Caco-2 (cell line): ENCODE measurements at places on chromosomes 6 and 20.

- DNase-seq: no peak
Observed at GRCh38 chr20:23193801-23194384, 107.8 kb upstream of the CD93 start.

DNA sequence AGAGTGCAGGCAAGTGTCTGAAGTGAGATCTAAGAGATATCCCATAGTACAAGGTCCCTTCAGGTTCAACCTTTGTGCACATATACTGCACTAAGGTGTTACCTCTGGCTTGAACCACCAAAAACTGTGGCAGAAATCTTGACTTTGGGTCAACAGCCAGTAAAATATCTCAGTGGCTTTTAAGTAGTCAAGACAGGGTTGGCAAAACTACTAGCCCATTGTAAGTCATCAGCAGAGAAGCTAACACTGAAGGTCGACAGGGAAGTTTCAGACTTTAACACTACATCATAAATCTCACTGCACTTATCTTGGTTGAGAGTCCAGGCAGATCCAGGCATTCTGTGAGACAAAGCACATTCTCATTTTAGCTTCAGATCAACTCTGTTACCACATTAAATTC lies 1684.7 kb downstream of the HACE1 start:
- no peak for DNase-seq

GRCh38 chr20:16844406-16844805 lies 96.2 kb downstream of the OTOR start:
- DNase-seq: no peak

DNA sequence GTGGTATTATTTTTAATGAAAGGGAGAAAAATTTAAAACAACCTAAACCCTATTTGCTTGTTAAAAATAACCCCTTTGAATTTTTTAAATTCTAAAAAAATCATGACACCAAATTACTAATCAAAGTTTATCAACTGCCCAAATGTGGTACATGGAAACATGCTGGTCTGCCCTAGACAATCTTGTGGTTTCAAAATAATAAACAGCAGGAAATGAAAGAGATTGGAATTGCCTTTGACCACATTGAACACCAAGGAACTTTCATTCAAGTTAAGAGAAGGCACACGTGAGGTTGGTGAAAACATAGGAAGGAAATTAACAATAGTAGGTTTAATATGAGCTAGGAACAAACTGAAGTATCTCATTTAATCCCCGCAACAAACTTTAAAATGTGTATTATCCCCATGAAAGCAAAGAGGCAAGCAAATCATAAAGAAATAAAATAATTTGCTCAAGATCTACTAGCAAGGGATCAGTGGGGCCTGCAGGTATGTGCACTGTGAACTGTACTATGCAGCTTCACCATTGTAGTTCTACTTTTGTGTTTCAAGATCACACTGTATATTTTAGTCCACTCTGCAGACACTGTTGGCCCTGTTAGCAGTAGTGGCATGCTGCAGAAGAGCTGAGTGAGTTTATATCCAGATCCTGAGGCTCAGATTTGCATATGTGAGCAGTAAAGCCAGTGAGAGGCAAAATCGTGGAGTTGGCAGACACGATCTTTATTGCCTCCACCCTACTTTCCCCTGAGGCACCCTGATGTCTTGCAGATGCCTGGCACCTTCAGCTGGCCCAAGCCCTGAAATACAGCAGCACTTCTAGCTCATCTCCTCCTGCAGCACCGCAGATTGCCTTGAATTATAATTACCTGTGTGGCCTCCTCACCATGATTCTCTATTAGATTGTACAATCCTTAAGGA lies 157.8 kb upstream of the TENT5A start:
- DNase-seq: no peak

DNA sequence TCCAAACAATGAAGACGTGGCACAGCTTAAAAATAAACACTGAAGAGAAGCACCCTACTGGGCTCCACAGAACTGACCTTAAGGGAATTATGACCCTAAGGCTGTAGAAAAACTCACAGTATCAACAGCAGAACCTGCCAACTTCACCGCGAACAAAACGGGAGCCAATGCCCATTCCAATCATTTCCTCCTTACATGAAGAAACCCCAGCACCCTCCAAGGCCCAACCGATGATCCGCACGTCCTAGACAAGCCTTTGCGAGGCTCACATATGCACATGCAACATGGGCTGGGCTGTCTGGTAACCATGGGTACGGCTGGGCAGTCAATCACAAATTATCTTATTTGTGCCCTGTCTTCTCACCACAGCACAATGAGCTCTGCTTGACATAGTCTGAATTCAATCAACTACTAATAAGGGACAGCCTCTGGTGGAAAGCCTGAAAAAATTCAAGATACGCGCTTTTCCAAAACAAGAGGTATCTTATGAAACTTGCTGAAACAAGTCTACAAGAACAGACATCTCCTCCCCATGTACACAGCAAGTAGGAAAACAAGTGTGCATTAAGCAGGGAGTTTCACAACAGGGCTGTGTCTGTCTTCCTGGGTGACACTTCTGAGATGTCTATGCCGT lies 1.7 kb downstream of the DIDO1 start:
- DNase-seq: peak; percentile 48

- DNase-seq: no peak
Observed at GRCh38 chr6:3013486-3013885, 13.8 kb downstream of the NQO2 start.

DNA sequence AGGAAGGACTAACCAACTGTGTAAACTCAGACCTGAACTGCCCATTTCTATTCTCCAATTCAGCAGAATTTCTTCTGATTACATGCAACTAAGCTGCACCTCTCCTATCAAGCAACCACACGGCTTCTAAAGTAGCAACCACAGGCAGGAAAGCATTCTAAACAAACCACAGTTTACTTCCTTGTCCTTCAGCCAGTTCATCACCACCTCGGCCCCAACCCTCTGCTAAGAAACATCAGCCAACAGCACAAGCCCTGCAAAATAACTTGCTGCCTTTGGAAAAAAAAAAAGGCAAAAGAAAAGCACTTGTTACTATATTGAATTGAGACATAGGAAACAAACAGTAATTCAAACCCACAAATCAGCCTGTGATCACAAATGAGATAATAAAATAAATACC lies 140.3 kb downstream of the NFATC2 start:
- no peak for DNase-seq
